Effector CD4-positive, alpha-beta T cell (primary cell): ENCODE measurements at places on chromosomes 11 and 22.

DNA sequence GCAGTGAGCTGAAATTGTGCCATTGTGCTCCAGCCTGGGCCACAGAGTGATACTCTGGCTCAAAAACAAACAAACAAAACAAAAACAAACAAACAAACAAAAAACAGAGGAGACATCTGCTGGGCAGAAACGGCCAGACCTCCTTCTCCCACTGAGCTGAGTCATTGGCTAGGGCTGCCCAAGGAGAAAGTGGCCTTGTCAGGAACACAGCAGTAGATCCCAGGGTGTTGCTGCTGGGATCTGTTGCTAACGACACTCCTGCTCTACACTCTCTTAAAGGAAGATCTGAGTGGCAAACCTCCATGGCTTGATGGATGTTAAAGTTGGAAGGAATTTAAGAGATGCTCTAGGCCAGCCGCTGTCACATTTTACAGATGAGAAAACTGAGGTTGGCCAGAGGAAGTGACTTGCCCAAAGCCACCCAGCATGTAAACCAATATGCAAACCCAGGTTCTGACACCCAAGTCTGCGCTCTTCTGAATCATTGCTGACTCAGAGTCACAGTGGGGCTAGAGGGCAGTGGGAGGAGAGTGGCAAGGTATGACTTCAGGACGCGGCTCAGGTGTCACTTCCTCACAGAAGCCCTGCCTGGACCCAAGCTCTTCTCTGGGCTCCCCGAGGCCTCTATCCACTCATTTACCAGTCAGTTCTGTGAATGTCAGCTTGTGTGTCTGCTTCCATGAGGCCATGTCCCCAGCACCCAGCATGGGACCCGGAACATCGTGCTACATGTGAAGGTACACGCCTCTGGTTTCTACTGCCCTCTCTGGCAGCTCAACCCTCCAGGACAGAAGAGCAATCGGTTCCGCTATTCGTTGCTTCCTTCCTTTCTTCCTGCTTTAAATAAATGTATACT is 11.3 kb upstream of the GDPD5 start:
- no peak for DNase-seq

DNA sequence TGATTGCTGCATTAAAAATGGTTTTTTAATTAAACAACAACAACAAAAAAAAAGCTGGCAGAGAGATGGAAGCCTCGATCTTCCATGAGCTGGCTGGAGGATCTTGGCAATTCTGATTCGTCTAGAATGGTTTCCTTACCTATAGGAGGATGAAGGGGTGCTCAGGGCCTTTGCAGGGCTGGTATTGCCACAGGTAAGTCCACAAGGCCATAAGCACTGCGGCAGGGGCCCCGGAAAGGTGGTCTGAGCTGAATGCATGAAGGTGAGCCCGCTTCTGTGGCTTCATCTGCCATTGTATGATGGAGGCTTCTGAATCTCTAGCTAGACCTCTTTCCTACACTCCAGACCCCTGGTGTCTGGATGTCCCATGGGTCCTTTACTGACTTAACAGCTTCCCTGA is 101.5 kb downstream of the TSPAN18 start:
- no peak for DNase-seq

DNA sequence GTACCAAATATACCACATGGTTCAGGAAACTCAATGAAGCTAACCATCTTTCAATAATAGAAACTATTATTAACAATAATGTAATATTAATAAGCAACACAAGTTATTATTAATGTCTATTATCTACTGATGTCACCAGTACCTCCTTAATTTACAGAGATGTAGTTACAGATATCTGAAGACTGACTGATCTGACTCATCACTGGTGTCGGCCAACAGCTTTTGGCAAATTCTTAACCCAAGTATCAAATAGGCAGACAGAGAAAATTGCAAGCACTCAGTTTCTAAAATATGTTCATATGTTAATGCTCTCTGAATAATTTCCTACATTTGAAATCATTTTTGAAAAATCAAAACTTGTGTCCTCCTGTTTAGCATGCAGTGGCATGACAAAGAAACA is 100.4 kb upstream of the DDI1 start:
- DNase-seq: no peak

GRCh38 chr11:121630041-121630440 is 177.3 kb upstream of the SORL1-AS1 start:
- DNase-seq: no peak

- no peak for DNase-seq
Measured at GRCh38 chr22:42604403-42604802, 10.3 kb downstream of the POLDIP3 start.
